NCI-H2081 (cell line): ENCODE measurements at places on chromosomes 3 and 15.

- no peak for DNase-seq
These were observed 31.3 kb upstream of the ARHGEF3 start for GRCh38 chr3:56833022-56833421.

GRCh38 chr15:80893777-80894176, 95.8 kb downstream of the MESD start:
- DNase-seq, result no peak

DNA sequence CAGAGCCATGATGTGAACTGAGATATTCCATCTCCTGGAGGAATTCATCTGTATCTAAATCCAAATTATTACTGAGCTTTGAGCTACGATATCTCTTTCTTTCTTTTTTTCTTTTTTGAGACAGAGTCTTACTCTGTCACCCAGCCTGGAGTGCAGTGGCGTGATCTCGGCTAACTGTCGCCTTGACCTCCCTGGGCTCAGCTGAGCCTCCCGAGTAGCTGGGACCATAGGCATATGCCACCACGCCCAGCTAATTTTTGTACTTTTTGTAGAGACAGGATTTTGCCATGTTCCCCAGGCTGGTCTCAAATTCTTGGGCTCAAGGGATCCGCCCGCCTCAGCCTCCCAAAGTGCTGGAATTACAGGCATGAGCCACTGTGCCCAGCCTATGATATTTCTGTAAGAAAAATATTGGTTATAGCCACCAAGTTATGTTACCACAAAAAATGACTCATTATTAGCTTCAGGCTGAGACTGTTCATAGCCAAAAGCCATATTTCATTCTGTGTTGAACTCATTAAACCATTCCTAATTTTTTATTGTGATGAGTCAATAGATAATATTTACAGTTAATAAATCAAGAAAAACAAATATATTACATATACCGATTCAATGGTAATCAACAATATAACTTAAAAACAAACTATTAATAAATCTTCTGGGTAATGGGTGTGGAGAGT, 27.1 kb upstream of the SLC30A4 start:
- no peak for DNase-seq

- DNase-seq, result no peak
These were observed 339.1 kb downstream of the NTRK3 start for GRCh38 chr15:87917480-87917879.

- no peak for DNase-seq
These were observed 48.2 kb upstream of the IGF1R start for GRCh38 chr15:98599909-98600691.

GRCh38 chr3:134145183-134145582, 105.5 kb downstream of the RYK start:
- DNase-seq, result no peak

DNA sequence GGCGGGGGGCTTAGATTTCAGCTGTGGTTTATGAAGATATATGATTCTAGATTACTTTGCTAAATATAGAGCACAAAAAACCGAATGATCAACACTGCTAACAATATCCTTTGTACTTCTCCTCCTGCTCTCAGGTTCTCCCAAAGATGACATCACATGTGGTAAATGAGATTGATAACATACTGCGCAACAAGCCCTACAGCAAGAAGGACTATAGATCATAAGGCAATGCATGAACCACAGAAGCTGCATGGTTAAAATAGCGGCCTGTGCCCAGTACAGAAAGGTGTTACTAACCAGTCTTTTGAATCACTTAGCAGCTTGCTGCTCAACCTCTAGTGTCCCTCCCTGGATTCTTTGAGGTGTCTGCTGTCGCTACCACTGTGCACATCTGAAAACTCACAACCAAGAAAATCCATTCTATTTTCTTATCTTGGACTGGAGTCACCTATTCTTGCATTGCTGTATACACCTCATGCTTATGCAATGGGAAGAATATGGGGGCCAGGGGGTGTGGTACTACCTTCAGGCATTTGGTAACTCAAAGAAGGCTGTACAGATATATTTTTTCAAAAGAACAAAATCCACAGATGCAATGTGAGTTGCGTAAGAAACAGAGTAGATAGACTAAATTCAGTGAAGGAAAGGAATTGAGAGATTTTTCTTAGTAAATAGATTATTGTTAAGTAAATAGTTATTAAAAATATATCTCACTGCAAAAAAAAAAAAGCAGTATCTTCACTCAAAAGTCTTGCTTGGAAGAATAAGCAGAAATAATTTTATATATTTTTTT, 18.2 kb downstream of the SSR3 start:
- DNase-seq, result no peak

- DNase-seq, result no peak
These were observed 57.2 kb downstream of the OXNAD1 start for GRCh38 chr3:16322189-16322588.

DNA sequence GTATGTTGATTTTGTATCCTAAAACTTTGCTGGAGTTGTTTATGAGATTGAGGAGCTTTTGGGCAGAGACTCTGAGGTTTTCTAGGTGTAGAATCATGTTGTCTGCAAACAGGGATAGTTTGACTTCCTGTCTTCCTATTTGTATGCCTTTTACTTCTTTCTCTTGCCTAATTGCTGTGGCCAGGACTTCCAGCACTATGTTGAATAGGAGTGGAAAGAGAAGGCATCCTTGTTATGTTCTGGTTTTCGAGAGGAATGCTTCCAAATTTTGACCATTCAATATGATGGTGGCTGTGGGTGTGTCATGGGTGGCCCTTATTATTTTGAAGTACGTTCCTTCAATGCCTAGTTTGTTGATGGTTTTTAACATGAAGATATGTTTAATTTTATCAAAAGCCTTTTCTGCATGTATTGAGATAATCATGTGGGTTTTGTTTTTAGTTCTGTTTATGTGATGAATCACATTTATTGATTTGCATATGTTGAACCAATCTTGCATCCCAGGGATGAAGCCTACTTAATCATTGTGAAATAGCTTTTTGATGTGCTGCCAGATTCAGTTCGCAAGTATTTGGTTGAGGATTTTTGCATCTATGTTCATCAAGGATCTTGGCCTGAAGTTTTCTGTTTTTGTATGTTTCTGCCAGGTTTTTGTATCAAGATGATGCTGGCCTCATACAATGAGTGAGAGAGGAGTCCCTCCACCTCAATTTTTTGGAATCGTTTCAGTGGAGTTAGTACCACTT, 188.1 kb downstream of the MINAR1 start:
- no peak for DNase-seq

DNA sequence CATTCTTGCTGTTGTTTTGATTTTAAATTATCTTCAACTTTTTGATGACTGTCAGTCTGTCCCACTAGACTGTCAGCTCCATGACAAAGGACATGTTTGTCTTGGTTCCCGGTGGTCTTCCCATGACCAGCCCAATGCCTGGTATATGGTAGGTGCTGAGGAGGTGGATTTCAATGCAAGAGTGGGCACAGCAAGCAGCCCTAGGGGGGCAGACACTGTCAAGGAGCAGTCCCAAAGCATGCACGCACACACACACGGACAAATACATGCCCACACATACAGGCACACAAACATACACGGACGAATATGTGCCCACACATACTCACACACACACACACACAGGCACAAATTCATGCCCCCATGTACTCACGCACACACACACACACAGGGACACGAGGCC, 12.0 kb downstream of the KLF15 start:
- no peak for DNase-seq

- DNase-seq, result no peak
These were observed 689.6 kb downstream of the MECOM start for GRCh38 chr3:168973897-168974296.
